Vagina (tissue), 2 donors: ENCODE measurements at places on chromosomes 12 and 14. TPM values are rescaled to one million over a fixed set of nuclear protein-coding genes. Genes with fewer than 3 reads are reported as not detected.

The TPPP2 gene
- not detected for total RNA-seq

The MYL2 gene
- not detected for total RNA-seq

The TSHR gene
- not detected for total RNA-seq

The CLBA1 gene
- total RNA-seq: 4.7 TPM

DNA sequence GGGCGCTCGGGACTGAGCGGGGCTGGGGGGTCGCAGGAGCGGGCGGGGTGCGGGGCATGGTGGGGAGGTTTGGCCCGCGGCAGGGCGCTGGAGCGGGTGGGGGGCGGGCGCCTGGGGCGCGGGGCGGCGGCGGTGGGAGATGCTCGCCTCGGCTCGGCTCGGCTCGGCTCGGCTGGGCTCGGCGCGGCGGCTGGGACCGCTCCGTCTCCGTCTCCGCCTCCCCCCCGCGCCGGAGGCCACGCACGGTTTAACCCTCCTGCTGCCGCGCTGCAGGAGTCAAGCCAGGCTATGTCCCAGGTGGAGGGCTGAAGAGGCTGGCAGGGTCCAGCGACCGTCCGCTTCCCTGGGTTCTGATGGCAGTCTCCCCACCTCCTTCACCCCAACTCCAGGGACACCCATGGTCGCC is at the start of gene PIANP:
Gene PIANP (minus strand): TSS at position 170 of the 406 bp plus-strand sequence. CDS start 2,754 bp downstream, outside the sequence.
- no peaks in the 10 kb centered on the region for H3K36me3 ChIP-seq
- H3K4me1 ChIP-seq: peaks cover 13% of the 10 kb centered on the region
- DNase-seq: no peak
- H3K4me3 ChIP-seq: peak within 1 kb of the TSS; percentile 70
- H3K27me3 ChIP-seq: no peaks in the 10 kb centered on the region

DNA sequence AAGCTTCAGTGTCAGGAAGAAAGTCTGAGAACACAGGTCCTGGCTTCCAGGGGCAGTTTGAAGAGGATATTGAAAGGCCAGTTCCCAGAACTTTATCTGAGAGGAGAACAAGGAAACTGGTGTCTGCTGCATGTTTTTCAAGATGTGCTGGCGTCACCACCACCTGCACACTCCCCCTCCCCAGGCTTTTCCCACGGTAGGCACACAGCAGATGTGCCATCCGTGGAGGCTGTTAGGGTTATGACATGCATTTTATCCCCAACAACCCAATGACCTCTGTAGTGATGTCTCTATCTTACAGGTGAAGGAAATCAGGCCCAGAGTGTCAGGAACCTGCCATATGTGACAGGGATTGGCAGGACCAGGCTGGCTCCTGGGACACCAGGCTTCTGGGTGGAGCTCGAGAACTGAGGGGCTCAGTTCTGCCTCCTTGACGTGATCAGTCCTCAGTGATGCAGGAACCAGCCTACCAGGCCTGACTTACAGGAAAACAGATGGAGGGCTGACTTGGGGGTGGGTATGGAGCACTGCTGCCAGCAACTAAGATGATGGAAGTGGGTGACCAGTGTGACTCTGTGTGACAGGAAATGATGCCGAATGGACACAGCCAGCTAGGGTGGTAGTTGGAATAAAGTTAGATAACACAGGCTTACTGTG is 16.8 kb downstream of the SLC25A47 start:
- H3K27me3 ChIP-seq: no peaks in the 10 kb centered on the region
- peak; percentile 60 for DNase-seq
- no peak overlapping the region for H3K27ac ChIP-seq
- H3K4me1 ChIP-seq: peaks cover 14% of the 10 kb centered on the region
- H3K36me3 ChIP-seq: no peaks in the 10 kb centered on the region

- no peak overlapping the region for H3K4me3 ChIP-seq
- H3K4me1 ChIP-seq: peaks cover 21% of the 10 kb centered on the region
- no peak for DNase-seq
- H3K27ac ChIP-seq: peak overlapping the region; percentile 17
- no peaks in the 10 kb centered on the region for H3K36me3 ChIP-seq
Measured at GRCh38 chr12:26878661-26879119, 45.7 kb upstream of the ITPR2 start.

- no peak overlapping the region for H3K4me3 ChIP-seq
- no peak overlapping the region for H3K27ac ChIP-seq
- H3K27me3 ChIP-seq: no peaks in the 10 kb centered on the region
- no peak for DNase-seq
Measured at GRCh38 chr12:124902916-124903315, 11.5 kb downstream of the UBC start.
